HuH-7 (cell line): ENCODE measurements at places on chromosomes 1 and 21.

DNA sequence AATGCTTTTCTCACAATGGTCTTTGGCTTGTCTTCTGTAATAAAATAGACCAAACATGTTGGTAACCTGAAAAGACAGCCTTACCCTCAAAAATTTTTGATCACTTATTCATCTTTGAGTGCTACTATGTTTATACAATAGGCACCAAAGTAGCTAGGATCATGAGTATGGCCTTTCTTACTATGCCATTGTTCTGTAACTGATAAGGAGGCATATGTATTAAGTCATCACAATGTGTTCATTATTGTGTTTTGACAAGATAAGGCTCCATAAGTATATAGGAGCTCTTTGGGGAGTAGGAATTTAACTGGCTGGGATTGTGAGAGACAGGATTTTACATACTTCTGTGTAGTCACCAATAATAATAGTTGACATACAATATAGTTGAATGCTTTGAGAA, 675 bp downstream of the TMCO2 start:
- DNase-seq, result no peak

DNA sequence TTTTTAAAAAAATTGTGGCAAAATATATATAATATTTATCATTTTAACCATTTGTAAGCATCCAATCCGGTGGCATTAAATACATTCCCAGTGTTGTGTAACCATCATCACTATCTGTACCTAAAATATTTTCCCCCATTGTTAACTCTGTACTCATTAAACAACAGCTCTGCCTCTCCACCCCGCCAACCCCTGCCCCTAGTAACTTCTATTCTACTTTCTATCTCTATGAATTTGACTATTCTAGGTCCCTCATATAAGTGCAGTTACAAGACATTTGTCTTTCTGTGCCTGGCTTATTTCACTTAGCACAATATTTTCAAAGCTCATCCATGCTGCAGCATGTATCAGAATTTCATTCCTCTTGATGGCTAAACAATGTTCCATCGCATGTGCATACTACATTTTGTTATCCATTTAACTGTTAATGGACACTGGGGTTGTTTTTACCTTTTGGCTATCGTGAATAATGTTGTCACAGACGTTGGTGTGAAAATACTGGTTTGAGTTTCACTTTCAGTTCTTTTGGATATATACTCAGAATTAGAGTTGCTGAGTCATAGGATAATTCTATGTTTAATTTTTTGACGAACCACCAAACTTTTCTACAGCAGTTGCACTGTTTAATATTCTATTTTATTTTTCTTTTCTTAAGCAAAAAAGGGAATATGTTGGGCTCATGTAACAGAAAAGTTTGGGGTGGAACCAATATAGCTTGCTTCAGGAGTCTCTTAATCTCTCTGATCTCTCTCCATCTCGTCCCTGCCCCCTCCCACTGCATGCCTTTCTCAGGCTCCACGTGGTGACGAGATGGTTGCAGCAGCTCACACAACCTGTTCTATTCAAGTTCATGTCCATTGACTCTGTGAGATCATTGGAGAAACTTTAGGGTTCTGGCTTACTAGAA, 25.2 kb upstream of the RCAN1 start:
- no peak for DNase-seq

DNA sequence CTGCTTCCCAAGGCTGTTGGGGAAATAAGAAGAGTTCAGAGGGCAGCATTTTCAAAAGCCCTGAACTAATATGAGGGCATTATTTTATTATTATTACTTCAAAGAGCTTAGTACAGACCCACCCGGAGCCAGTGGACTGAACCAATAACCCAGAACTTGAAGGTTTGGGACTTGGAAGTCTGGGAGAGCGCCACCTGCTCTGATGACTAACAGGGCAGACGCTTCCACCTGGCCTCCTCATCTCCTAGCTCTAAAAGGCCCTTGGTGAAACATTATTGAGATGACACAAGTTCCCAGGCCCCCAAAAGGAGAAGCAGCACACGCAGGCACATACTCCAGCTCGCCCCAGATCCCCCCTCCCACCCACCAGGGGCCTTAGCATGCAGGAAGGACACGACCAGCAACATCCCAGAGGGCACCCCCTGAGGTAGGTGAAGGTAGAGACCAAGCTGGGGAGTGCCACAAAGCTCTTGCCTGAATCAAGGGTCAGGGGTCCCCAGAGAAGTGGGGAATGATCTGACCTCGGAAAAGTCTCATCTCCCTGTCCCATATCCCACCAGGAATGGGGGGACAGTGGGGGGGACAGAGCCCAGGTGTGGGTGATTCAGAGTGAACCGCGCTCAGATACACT, 1.3 kb downstream of the DLGAP3 start:
- DNase-seq, result no peak

- no peak for DNase-seq
Observed at GRCh38 chr1:194281376-194281775, 1095.0 kb upstream of the B3GALT2 start.

DNA sequence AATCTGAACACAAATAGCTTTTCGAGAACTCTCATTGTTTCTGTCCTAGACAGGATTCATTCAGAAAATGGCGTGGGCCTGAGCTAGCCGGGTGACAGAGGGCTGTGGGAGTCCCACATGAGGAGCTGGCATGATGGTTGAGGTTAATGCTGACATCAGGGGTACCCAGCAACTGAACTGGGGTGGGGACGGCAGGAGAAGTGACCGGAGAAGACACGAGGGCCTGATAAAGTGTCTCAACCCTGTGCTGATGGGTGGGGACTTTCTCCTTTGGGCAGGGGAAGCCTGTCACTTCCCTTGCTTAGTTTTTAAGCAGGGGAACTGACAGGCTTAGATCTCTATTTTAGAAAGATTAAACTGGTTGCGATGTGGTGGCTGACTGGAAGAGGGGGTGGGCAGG, 14.6 kb downstream of the CHIT1 start:
- DNase-seq, result no peak

DNA sequence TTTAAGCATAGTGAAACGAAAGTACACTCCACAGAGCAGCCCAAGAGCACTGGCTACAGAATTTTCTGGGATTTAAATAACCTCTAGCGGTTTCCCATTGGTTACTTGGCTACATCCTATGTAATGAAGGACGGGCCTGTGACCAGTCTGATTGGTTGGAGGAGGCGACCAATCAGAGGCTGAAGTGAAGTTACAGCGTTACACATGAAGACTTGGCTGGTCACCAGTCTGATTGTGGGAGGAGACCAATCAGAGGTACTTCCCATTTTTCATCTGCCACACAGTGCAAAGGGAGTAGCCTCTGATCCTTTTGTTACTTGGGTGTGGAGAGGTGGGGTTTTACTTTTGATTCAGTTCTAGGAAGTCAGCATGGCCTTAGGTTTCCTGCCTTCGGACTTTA, 142.7 kb upstream of the SERTAD4 start:
- DNase-seq, result no peak
